ENCODE measurements at places on chromosomes 13 and 19. TPM values are rescaled to one million over a fixed set of nuclear protein-coding genes. Genes with fewer than 3 reads are reported as not detected.

LAIR2 gene
- not detected for total RNA-seq

KLK4 gene
- total RNA-seq, result not detected

CYP4F2 gene
- total RNA-seq, result not detected

GGN gene
- total RNA-seq, result 0.18 TPM

NCAN gene
- 0.23 TPM for total RNA-seq

All from metanephros (tissue), 2 donors.